Bronchial smooth muscle cell (primary cell): ENCODE measurements at places on chromosomes 7 and 10. TPM values are rescaled to one million over a fixed set of nuclear protein-coding genes. Genes with fewer than 3 reads are reported as not detected.

The SPRN gene
- total RNA-seq, result 0.17 and 0.63 TPM in 2 replicates

The CD36 gene
- 1.0 and 3.5 TPM in 2 replicates for total RNA-seq

The ZP3 gene
- total RNA-seq, result 0.63 and 1.9 TPM in 2 replicates

The AKR1D1 gene
- total RNA-seq, result not detected in 2 replicates

The THSD7A gene
- 0.17 and 1.1 TPM in 2 replicates for total RNA-seq

The MRLN gene
- total RNA-seq, result not detected in 2 replicates

The TRIM50 gene
- not detected in 2 replicates for total RNA-seq

The CPN1 gene
- not detected in 2 replicates for total RNA-seq

The ANKRD30A gene
- not detected in 2 replicates for total RNA-seq

The NEBL gene
- 0.16 and 0.34 TPM in 2 replicates for total RNA-seq

The FOXP2 gene
- total RNA-seq, result 4.2 and 6.1 TPM in 2 replicates

The PON1 gene
- total RNA-seq, result not detected in 2 replicates

The EBLN1 gene
- total RNA-seq, result not detected in 2 replicates

The GPR146 gene
- 1.6 and 2.4 TPM in 2 replicates for total RNA-seq

The DPYSL4 gene
- 2.4 and 2.7 TPM in 2 replicates for total RNA-seq

The TWIST1 gene
- 104 and 127 TPM in 2 replicates for total RNA-seq

The SEMA3D gene
- 0.95 and 4.0 TPM in 2 replicates for total RNA-seq

The NCF1 gene
- total RNA-seq, result under 0.01 TPM in 1 of 2 replicates, not detected in the other

The LIPF gene
- not detected in 2 replicates for total RNA-seq

The AZGP1 gene
- not detected in 2 replicates for total RNA-seq

The FZD1 gene
- total RNA-seq, result 22.9 and 27.8 TPM in 2 replicates

The CALCR gene
- total RNA-seq, result not detected in 2 replicates

The KLF14 gene
- total RNA-seq, result under 0.01 TPM in 1 of 2 replicates, not detected in the other

The SLC26A3 gene
- total RNA-seq, result not detected in 2 replicates

The GPR26 gene
- not detected in 2 replicates for total RNA-seq

The SVIL gene
- 122 and 178 TPM in 2 replicates for total RNA-seq

The TMEM60 gene
- 13.8 and 22.4 TPM in 2 replicates for total RNA-seq

The CLCN1 gene
- total RNA-seq, result 0.09 TPM in 1 of 2 replicates, not detected in the other

The SEMA4G gene
- 0.43 and 1.6 TPM in 2 replicates for total RNA-seq

The GPNMB gene
- total RNA-seq, result 264 and 417 TPM in 2 replicates

The CASTOR2 gene
- 9.5 and 17.2 TPM in 2 replicates for total RNA-seq

The FGFBP3 gene
- 0.17 and 0.47 TPM in 2 replicates for total RNA-seq

The KNDC1 gene
- 0.47 and 3.3 TPM in 2 replicates for total RNA-seq

The CHN2 gene
- 0.09 and 0.32 TPM in 2 replicates for total RNA-seq

The NACAD gene
- total RNA-seq, result 1.7 and 2.8 TPM in 2 replicates

The MKI67 gene
- total RNA-seq, result 0.60 and 1.7 TPM in 2 replicates

The FAM237B gene
- not detected in 2 replicates for total RNA-seq

The MSRB2 gene
- 15.6 and 18.5 TPM in 2 replicates for total RNA-seq

The DOCK1 gene
- 97.9 and 121 TPM in 2 replicates for total RNA-seq

The SRGN gene
- 47.3 and 81.2 TPM in 2 replicates for total RNA-seq

The SLIT1 gene
- total RNA-seq, result under 0.01 TPM in 2 replicates

The GHRHR gene
- not detected in 2 replicates for total RNA-seq
